Astrocyte of the hippocampus (primary cell): ENCODE measurements at places on chromosomes 3 and 15.

- DNase-seq, result peak; percentile 42
Observed at GRCh38 chr3:28745436-28745835, 396.8 kb upstream of the AZI2 start.

DNA sequence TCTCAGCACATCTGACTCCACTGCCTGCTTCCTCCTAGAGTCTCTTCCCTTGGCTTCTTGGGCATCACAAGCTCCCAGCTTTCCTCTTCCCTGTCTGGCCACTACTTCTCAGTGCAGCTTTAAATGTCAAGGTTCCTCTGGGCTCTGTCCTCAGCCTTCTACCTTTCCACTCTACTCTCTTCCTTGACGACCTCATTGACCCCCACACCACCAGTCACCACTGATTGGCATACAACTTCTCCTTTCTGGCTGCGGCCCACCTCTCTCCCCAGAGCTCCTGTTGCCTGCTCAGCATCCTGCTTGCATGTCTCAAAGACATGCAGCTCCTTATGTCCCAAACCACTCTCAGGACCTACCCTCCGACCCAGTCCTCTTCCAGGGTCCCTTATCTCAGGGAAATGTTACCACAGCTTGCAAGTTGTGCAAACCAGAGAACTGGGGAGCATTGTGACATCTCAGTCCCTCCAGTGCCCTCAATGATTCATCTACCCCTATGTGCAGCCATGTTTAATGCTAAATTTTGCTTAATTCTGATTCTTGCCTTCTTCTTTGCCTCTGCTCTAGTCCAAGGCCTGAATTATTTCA is 49.9 kb downstream of the TRPM1 start:
- no peak for DNase-seq

DNA sequence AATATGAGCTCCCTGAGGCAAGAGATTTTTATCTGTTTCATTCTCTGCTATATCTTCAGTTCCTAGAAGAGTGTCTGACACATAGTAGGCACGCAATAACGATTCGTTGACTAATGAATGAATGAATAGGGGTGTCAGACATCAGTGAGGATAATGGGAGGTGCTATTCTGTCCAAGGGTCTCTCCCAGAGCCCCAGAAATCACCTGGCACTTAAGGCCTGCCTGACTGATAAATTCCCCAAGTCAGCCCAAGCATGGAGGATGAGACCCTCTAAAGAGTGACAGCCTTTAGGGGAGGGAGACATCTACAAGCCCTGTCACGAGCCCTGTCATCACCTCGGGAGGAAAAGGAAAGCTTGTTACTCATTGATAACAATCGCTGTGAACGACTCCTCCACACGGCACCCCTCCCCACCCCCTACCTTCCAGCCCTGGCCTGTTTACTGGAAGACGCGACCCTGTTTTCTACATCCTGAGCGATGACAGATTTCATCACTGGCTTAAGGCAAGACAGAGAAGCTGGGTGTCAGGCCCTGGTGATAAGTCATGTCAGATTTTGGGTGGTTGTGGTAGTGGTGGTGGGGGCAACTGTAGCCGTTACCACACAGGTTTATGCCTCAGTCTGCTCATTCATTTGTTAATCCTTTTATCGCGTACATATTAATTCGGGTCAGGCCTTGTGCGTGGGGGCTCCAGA is 23.1 kb downstream of the BHLHE40 start:
- DNase-seq, result no peak

DNA sequence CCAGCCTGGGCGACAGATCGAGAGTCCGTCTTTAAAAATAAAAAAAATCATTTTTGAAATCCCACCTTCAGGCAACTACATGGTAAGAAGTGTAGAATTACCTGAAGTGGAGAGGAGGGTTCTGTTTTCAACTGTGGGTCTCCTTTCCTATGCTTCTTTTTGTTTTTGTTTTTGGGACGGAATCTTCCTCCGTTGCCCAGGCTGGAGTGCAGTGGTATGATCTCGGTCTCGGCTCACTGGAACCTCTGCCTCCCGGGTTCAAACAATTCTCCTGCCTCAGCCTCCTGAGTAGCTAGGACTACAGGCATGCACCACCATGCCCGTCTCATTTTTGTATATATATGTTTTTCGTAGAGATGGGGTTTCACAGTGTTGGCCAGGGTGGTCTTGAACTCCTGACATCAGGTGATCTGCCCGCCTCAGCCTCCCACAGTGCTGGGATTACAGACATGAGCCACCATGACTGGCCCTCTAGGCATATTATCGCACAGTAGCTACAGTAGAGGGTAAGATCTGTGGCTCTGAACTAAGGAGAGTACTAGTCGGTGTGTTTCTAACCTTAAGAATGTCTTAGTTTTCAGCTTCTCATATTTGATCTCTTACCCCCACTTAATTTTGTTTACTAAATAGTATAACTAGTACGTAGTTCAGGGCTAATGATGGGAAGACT is 8.5 kb downstream of the EBLN2 start:
- DNase-seq, result no peak

- DNase-seq, result no peak
Observed at GRCh38 chr15:96393209-96393513, 62.7 kb downstream of the NR2F2 start.

DNA sequence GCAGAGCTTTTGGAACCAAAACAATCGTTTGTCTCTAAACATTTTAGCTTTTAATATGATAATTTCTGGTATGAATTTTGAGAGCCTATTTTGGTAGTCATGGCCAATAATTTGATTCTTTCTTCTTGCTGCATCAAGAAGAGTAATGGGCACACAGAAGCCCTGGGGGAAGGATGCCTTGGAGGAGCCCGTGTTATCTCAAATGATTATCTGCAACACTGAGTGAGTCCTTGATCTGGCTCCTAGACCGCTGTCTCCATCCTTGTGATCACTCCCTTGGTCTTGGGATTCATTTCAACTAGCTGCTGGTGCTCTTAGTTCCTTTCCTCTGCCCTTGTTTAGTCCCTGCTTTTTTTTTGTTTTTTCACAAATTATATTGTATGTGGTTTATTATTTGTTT is 77.9 kb upstream of the CCNL1 start:
- no peak for DNase-seq

GRCh38 chr15:51533672-51534398 is 88.7 kb downstream of the DMXL2 start:
- no peak for DNase-seq

DNA sequence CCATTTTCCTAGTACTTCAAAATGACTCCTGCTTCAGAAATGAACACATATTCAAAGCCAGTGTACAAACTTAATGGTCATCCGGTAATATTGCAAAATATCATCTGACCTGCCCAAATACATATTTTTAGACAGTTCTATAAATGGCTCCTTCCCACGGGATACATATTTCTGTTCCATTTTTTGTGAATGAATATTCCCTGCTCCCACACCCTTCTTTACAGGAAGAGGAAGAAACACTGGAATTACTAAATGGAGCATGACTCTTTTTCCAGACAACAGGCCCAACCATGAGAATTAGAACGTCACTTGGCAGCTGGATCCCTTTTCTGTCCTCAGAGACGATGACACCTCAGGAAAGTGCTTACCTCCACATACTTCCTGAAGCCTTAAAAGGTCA is 38.0 kb upstream of the CBLB start:
- no peak for DNase-seq

GRCh38 chr15:100926258-100926657 is 7.1 kb downstream of the LRRK1 start:
- DNase-seq, result no peak

GRCh38 chr3:34285827-34286188 is 487.4 kb downstream of the PDCD6IP start:
- no peak for DNase-seq

DNA sequence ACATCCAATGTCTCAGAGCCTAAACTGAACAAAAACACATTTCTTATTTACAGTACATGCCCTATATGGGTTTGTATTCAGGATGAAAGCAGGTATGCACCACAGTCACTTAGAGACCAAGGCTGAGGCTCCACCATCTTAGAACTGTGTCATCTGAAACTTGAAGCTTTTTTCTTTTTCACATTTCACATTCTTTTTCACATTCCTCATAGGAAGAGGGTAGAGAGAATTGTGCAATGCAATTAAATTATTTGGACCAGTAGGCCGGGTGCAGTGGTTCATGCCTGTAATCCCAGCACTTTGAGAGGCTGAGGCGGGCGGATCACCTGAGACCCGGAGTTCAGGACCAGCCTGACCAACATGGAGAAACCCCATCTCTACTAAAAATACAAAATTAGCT is 591.0 kb downstream of the MECOM start:
- peak; percentile 36 for DNase-seq

- DNase-seq, result no peak
Observed at GRCh38 chr3:21407743-21408142, 343.3 kb downstream of the ZNF385D start.

DNA sequence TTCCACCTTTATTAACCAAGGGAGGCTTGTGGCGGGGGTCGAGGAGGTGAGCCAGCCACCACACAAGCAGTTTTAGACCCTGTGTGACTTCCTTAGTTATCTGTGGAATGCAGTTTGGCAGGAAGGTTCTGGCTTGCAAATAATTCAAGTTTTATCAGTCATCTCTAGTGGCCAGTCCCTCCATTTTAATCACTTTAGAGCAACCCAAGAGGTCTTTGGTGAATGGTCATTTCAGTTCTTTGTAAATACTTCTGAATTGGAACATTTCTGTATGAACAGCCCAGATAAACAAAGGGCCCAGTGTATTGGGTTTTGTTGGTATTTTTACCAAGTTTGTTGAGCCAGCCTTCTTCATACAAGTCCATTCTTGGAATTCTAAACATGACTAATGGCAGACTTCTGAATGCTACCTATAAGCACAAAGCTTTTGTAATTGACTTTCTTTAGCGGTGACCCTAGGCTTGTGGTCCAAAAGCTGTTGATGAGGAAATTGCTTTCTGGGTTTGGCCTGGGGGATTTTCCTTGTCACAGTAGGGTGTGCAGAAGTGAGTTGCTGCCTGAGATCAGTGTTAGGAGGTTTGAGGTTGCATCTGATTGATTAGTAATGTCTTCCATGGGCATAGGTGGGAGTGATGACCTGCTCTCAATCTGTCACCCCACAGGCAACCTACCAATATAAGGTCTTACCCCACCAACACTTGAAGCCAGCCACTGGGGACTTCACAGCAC is 193.3 kb upstream of the TOPAZ1 start:
- peak; percentile 92 for DNase-seq

GRCh38 chr3:193452338-193452737 is 73.8 kb upstream of the ATP13A5 start:
- DNase-seq, result peak; percentile 7

GRCh38 chr3:183807209-183807728 is 18.1 kb downstream of the MAP6D1 start:
- DNase-seq, result no peak

GRCh38 chr3:160180581-160181216 is 44.5 kb upstream of the C3orf80 start:
- DNase-seq, result no peak

DNA sequence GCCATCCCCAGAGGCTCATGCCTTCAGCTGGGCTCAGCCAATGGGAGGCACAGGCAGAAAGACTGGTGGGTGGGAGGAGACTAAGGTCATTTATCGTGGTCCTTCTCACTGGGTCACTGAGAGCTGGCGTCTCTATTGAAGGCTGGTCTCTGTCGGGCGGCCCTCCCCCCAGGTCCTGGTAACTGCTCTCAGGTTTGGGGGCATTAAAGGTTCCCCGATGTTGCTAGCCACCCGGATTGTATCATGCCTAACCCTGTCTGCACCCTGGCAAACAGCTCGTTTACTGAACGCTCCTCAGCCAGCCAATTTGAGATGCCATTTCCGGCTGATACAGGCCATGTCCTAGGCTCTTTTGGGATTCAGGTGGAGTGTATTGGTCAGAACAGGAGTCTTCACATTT is 10.5 kb downstream of the SELENOS start:
- no peak for DNase-seq

DNA sequence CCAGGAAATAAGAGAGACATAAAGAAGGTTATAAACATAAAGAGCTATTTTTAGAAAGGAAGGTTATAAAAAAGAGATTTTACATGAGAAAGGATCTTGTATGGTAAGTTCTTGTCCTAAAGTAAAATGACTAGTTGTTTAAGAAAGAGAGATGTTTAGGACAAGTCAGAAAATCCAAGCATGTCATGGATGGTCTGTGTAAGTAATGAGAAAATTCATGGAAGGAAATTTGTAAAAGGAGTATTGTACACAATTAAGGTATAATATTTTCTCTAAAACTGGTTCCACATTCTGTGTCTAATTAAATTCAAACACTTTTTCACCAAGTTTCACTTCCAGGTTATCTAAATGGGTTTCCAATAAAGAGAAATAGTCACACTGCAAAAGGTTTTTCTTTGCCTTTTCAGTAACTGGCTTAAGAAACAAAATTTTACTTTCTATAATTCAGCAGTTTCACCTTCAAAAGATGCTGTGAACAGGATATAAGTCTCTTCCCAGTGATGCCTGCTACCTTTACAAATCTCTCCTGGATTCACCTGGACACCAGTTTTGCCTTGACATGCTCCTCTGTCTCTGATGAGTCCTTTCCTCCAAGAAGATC is 455.7 kb downstream of the ZIC1 start:
- peak; percentile 10 for DNase-seq

DNA sequence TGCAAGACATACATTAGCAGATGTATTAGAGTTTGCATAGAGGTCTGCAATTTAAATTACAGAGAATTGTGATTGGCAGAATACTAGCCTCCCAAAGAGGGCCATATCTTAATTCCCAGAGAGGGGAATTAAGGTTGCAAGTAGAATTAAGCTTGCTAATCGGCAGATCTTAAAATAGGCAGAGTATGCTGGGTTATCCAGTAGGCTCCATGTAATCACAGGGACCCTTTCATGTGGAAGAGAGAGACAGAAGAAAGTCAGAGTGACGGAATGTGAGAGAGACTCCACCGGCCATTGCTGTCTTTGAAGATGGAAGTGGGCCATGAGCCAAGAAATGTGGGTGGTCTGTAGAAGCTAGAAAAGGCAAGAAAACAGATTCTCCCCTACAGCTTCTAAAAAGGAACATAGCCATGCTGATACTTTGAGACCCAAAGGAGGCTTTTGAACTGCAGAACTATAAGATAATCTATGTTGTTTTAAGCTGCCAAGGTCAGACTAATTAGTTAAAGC is 38.8 kb downstream of the IMPG2 start:
- DNase-seq, result peak; percentile 20

GRCh38 chr3:194760494-194761137 is 74.9 kb downstream of the FAM43A start:
- DNase-seq, result no peak

DNA sequence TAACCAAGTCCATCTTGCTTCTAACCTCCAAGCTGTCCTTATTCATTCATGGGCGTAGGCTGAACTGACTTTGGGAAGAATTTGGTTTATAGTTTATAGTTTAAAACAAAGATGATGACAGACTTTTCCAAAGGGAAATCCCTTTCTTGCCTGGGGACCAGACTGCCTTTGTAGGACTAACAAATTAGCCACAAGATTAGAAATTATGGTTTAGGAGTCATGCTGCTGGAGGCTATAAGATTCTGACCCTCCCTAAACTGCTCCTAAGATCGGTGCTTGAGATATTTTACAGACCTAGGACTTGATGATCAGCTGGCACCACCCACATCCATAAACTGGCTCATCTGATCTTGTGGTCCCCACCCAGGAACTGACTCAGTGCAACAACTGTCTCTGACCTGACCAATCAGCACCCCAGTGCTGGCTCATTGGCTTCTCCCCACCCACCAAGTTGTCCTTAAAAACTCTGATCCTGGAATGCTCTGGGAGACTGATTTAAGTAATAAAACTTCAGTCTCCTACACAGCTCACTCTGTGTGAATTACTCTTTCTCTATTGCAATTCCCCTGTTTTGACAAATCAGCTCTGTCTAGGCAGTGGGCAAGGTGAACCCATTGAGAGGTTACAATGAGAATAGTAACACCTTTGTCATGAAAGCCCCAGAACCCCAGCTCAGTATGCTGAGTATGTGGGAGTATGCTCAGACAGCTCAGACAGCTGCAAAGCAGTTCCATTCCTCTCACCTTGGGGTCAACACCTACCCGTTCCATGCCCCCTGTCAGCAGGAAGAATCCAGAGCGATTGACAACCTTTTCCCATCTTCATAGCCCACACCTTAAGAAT is 51.6 kb upstream of the C15orf39 start:
- no peak for DNase-seq
